Liver (tissue), 10 donors: ENCODE measurements at places on chromosomes 1 and 21.

- no peak for DNase-seq
- peak overlapping the region; percentile 65 for H3K27ac ChIP-seq
- H3K27me3 ChIP-seq, result no peaks in the 10 kb centered on the region
- H3K36me3 ChIP-seq, result no peaks in the 10 kb centered on the region
Measured at GRCh38 chr1:225777058-225777582, 506 bp upstream of the SRP9 start.

GRCh38 chr1:208219659-208220282 is 24.4 kb downstream of the PLXNA2 start:
- no peak overlapping the region for H3K4me3 ChIP-seq
- peaks cover 2% of the 10 kb centered on the region for H3K4me1 ChIP-seq
- DNase-seq, result no peak

DNA sequence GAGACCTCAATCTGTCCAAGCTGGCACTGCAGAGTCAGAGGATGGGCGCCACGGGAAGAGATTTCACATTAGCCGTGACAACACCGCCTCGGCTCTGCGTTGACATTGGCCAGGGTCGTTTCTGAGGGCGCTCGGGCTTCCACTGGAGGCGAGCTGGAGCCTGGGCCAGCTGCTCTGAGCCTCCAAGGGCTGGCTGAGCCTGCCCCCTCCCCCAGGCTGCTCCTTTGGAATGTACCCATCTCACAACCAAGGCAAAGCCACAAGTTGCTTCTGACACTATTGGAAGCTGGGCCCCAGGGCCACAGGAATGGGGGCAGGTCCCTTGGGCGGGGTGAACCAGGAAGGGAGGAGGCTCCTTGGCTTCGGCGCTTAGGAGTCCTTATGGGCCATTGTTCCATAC is 12.7 kb downstream of the GPR3 start:
- H3K36me3 ChIP-seq, result peaks cover 30% of the 10 kb centered on the region
- no peak for DNase-seq
- peaks cover 4% of the 10 kb centered on the region for H3K4me1 ChIP-seq
- no peak overlapping the region for H3K4me3 ChIP-seq

DNA sequence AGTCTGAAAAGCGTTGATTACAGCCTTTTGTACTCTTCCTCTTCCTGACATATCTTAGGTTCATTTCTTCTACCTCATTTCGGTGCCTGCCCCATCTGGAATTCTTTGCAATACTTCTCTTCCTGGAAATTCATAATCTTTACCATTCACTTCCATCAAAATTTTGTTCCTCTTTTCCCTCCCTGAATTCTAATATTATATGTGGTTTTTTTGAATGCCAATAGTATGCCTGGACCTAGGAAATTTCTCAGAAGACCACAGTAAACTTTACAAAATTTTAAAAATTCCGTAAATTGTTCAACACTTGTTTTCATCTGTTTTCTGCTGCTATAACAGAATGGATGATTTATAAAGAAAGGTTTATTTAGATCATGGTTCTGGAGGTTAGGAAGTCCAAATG is 76.8 kb downstream of the MAP3K7CL start:
- H3K27me3 ChIP-seq, result no peaks in the 10 kb centered on the region
- no peaks in the 10 kb centered on the region for H3K4me1 ChIP-seq
- H3K36me3 ChIP-seq, result no peaks in the 10 kb centered on the region
- no peak for DNase-seq

DNA sequence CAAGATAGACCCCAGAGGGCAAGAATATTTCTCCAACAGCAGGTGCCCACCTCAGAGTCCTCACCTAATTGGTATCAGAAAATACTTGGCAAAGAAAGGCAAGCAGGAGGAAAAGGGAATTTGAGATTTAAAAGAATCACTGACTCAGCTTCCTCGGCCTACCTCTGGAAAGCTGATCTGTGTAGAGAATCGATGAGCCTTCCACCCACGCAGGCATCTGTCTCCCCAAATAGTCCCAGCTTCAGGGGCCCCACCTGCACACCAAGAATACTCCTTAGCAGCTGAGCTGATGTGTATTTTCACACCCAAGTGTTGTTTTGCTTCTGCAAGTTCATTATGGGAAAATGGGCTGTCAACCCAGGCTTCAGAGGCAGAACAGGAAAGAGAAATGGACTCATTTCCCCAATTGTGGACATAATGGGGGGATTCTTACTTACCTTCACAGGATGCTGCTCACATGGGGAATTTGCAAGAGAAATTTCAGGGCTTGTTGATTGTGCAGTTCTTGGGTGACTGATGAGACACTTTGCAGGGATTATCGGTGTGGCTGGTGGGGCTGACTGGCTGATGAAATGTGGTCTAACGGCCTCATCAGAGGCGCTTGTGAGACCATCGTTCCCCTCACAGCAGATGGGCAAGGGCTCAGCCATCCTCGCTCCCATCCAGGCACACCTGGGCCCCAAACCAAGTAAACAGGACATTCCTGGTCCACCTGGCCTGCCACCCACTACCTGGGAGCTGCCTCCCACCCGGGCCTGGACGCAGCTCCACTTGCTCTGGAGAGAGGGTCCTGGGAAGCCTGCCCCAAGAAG is 436.3 kb downstream of the PTPRU start:
- H3K27ac ChIP-seq, result no peak overlapping the region
- H3K4me1 ChIP-seq, result no peaks in the 10 kb centered on the region
- H3K4me3 ChIP-seq, result no peak overlapping the region
- peak; percentile 17 for DNase-seq
- H3K36me3 ChIP-seq, result no peaks in the 10 kb centered on the region
- peaks cover 4% of the 10 kb centered on the region for H3K27me3 ChIP-seq

DNA sequence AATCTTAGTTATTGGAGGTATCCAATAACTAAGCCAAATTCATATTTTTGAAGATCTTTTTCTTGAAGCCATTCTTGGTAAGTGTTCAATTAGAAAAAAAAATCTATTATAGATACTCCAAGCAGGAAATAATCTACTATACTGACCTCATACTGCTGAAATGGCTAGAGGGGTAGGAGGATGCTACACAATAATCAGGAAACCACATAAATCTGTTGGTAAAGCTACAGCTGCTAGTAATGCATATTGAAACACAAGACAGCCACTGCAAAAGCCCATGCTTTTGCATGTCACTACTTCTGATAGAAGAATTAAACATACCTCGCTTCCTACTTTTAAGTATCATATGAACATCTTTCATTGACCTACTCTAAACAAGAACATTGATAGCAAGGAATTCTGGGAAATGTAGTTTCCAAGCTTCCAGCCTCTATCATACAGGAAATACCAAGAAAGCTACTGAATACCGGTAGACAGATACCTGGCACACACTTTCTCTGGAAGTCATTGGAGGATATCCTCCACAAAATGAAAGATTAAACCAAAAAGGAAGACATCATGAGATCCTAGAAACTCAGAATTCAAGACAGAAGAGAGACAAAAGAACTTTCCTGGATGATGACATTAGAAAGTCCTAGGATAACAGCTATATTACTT is 103.0 kb upstream of the VAV3 start:
- H3K4me1 ChIP-seq, result no peaks in the 10 kb centered on the region
- no peaks in the 10 kb centered on the region for H3K27me3 ChIP-seq
- DNase-seq, result no peak

GRCh38 chr1:65020774-65021173 is 54.4 kb upstream of the JAK1 start:
- H3K36me3 ChIP-seq, result no peaks in the 10 kb centered on the region
- no peak overlapping the region for H3K27ac ChIP-seq
- no peaks in the 10 kb centered on the region for H3K4me1 ChIP-seq
- DNase-seq, result no peak

- no peaks in the 10 kb centered on the region for H3K27me3 ChIP-seq
- no peak for DNase-seq
- H3K4me1 ChIP-seq, result no peaks in the 10 kb centered on the region
Measured at GRCh38 chr1:198970916-198971315, 332.1 kb downstream of the PTPRC start.

GRCh38 chr21:14572204-14572780 is 26.2 kb upstream of the SAMSN1 start:
- H3K4me3 ChIP-seq, result no peak overlapping the region
- H3K27ac ChIP-seq, result no peak overlapping the region
- H3K27me3 ChIP-seq, result no peaks in the 10 kb centered on the region
- DNase-seq, result no peak
- H3K36me3 ChIP-seq, result no peaks in the 10 kb centered on the region
- no peaks in the 10 kb centered on the region for H3K4me1 ChIP-seq

DNA sequence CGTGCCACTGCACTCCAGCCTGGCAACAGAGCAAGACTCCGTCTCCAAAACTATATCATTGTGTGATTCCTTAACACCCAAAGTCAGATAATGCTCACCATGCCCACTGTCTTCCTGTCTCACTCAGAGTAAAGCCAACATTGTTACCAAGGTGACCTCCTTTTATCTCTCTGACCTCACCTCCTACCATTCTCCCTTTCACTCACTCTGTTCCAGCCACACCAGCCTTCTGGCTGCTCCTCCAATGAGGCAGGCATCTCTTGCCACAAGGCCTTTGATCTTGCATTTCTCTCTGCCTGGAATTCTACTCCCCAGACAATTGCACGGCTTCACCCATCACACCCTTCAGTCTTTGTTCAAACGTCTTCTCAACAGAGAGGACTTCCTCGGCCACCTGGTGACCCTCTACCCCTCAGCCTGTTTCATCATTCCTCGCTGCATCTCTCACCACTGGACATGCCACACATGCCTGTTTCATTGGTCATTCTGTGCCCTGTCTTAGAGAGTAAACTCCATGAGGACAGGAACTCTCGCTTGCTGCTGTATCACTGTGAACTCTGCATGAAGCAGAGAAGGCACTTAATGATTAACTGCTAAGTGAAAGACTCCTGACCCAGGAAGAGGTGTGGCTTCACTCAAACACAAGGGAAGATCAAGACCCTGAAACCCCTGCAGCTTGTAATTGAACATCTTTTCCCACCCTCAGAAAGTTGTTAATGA is 67.1 kb upstream of the CAPZB start:
- no peak for DNase-seq
- no peak overlapping the region for H3K4me3 ChIP-seq
- H3K36me3 ChIP-seq, result no peaks in the 10 kb centered on the region
- H3K4me1 ChIP-seq, result no peaks in the 10 kb centered on the region

DNA sequence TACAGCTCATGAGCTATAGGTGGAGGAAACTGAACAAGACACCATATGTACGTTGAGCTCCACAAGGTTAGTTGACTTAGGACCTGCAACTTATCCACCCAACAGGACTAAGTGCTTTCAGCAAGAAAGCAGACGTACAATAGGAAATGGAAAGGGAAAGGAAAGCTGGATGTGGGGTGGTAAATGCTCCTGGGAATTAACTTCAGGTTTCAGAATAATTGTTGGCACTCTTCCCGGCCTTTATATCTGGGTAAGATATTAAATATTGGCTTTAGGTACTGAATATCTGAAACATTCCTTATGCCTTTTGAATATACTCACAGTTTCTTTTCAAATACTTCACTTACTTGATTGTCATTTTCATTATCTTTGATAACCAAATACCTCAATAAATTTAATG is 36.3 kb downstream of the GLMN start:
- no peaks in the 10 kb centered on the region for H3K4me1 ChIP-seq
- no peak overlapping the region for H3K27ac ChIP-seq
- no peak for DNase-seq

- peak overlapping the region; percentile 15 for H3K27ac ChIP-seq
- no peak for DNase-seq
- H3K36me3 ChIP-seq, result no peaks in the 10 kb centered on the region
- H3K4me3 ChIP-seq, result no peak overlapping the region
- H3K4me1 ChIP-seq, result no peaks in the 10 kb centered on the region
Measured at GRCh38 chr1:234683861-234684632, 74.1 kb upstream of the IRF2BP2 start.

DNA sequence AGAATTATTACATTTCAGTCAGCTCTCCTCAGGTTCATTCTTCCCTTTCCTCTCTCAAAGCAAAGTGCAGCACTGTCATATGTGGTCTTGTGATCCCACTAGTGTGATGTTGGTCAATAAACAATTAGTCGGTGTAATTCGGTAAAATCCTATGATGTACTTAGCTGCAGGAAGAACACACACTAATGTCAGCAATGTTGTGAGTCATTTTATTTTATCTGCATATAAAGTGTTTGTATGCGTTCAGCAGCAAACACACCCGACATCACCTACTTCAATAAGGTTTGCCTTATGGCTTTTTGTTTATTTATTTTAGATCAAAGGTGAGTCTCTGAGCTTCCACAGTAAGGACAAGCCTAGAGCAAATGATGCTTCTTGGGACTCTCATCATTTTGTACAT is 47.8 kb downstream of the PTPN14 start:
- no peaks in the 10 kb centered on the region for H3K27me3 ChIP-seq
- H3K27ac ChIP-seq, result no peak overlapping the region
- H3K4me3 ChIP-seq, result no peak overlapping the region
- no peaks in the 10 kb centered on the region for H3K36me3 ChIP-seq
- no peak for DNase-seq

- H3K36me3 ChIP-seq, result no peaks in the 10 kb centered on the region
- no peak overlapping the region for H3K4me3 ChIP-seq
- no peaks in the 10 kb centered on the region for H3K27me3 ChIP-seq
- H3K4me1 ChIP-seq, result no peaks in the 10 kb centered on the region
- H3K27ac ChIP-seq, result no peak overlapping the region
Measured at GRCh38 chr1:184287001-184287400, 99.8 kb upstream of the C1orf21 start.

DNA sequence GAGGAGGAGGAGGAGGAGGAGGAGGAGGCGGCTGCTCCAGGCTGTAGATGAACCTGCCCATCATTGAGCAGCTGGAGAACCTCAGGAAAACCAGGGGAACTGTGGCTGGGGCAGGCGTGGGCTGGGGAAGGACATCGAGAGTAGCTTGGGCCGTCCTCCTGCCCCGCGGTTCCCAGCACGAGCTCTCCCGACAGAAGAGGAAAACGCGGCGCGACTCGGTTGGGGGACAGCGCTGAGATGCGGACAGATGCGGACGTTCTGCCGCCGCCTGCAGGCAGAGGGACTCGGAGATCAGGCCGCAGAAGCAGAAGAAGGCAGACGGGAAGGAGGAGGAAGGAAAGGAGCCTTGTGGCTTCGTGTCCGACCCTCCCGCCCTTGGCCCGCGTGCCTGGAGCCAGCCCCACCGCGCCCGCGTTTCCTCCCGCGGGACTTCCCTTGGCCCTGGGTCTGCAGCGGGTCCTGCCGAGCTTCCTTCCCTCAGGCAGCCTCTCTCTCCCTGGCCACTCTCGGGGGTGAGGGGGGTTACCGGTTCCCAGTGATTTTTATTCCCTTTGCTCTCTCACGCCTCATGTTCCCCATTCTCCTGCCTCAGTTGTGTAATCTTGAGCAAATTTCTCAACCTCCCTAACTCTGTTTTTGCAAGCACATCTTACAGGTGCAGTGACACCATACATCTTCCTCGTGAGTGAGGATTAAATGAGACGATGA is 1.7 kb upstream of the TNFRSF9 start:
- DNase-seq, result peak; percentile 40
- no peaks in the 10 kb centered on the region for H3K4me1 ChIP-seq
- no peaks in the 10 kb centered on the region for H3K36me3 ChIP-seq
- H3K27ac ChIP-seq, result no peak overlapping the region
- H3K4me3 ChIP-seq, result no peak overlapping the region

DNA sequence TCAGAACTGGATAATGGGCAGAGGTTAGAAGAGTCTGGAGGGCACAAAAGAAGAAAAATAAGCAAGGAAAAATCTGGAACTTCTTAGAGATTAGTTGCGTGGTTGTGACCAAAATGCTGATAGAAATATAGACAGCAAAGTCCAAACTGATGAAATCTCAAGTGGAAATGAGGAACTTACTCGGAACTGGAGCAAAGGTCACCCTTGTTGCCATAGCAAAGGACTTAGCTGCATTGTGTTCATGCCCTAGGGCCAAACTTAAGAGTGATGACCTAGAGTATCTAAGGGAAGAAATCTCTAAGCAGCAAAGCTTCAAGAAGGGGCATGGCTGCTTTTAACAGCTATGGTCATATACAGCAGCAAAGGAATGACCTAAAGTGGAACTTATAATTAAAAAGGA is 180.0 kb downstream of the TTLL7 start:
- DNase-seq, result no peak
- no peak overlapping the region for H3K4me3 ChIP-seq
- peaks cover 8% of the 10 kb centered on the region for H3K4me1 ChIP-seq
- no peaks in the 10 kb centered on the region for H3K27me3 ChIP-seq
- H3K27ac ChIP-seq, result peak overlapping the region; percentile 33
